ENCODE measurements at places on chromosomes 2 and 18.

DNA sequence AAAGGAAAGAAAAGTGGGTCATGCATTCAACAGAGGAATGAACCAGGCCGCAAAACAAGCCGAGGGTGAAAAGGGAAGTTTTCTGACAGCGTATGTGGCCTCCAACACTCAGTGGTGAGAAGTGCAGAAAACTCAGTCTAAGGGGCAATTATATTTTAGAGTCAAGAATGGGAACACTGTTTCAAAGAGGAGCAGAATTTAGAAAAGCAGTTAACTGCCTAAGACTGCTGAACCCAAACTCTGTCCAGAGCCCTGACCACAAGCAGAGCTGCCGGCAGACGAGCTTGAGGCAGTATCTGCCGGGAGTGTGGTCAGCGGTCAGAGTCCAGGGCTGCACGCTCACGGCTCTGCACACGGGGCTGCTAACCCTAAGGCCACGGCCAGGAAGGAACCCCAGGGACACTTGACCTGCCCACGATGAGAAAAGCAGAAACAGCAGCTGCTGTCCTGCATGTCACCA is 347.0 kb upstream of the ID2 start:
- DNase-seq, result no peak

DNA sequence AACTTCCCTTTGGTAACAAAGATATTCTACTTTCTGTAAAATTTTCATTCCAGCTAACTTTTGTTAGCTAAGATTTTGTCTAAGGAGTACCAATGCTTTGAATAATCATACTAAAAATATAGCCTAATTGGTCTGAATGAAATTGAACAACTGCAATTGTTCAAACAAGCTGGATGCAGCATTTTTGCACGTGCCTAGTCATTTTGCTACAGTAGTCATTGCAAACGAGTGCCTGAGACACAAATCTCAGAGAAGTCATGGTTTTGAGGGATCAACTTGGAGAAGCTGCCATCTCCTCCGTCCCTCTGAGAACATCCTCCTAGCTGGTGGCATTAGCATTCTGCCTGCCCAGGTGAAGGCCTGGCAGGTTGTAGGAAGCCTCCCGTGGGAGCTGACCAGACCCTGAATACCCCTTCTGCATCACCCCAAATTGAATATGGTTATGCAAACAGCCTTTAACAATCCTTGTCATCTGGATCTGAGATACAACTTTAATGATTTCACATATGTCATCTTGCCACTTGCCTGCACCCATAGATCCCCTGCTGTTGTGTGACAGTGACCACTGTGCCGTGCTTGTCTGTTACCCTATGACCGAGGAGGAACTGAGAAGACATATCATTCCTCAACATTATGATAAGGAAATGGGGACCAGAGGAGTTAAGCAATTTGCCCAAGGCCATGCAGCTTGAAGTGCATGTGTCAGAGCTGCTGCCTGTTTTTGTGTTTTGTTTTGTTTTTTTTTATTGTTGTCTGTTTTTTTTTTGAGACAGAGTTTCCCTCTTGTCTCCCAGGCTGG is 29.1 kb upstream of the MGAT4A start:
- DNase-seq, result no peak

- DNase-seq, result no peak
These were observed 257.3 kb upstream of the CXCR4 start for GRCh38 chr2:136375017-136375901.

DNA sequence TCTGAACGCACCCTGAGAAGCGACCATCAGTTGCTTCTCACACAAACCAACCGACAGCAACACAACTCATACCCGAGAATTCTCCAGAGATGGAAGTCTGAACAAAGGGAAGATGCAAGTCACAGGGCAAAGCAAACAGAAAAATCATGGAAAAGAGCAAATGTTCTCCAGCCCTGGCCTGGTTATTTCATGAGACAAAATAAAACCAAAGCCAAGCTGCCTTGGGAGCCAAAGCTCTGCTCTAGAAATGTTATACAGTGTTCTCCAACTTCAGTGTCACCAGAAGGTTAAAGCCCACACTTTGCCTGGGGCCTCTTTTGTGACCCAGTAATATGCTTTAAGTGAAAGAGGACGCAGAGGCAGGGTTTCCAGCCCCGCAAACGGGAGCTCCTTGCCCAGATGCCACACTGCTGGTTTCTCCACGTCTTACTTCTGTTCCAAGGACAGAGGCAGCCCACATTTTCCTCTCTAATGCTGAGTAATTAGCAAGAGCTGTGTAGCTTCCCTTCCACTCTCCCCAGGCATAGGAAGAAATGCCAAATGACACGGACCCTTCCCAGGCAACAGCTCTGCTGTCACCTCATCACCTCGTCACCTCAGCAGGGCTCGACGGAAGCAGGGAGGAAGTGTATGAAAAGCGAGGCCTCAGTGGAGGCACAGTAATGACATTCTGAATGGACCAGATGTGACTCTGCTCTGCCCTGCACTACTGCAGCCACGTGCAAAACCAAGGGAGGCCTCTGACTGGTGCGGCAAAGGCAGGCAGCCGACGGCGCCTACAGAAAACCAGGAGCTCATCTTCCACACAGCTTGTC is 64.7 kb downstream of the FBXO15 start:
- no peak for DNase-seq

DNA sequence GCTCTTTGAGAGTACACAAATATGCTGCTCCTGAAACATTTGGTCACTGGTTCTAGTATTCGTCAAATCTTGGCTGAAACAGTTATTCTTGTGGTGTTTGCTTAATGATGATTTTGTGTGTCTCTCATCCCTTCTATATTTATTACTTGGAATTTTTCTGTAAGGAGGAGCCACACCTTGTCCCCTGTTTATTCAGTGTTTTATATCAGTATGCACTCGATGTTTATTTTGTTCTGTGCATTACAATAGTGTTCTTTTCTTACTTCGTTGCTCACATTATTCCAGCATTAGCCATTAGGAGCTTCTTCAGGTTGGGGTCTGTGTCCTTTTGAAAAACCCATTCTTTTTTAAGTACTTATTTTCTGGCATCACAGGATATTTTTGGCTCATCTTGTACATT is 5.1 kb upstream of the RAMP1 start:
- no peak for DNase-seq

- DNase-seq, result no peak
These were observed 15.5 kb downstream of the SALL3 start for GRCh38 chr18:78994977-78995582.

- DNase-seq, result no peak
These were observed 77.0 kb downstream of the PRKCE start for GRCh38 chr2:45728458-45728942.

DNA sequence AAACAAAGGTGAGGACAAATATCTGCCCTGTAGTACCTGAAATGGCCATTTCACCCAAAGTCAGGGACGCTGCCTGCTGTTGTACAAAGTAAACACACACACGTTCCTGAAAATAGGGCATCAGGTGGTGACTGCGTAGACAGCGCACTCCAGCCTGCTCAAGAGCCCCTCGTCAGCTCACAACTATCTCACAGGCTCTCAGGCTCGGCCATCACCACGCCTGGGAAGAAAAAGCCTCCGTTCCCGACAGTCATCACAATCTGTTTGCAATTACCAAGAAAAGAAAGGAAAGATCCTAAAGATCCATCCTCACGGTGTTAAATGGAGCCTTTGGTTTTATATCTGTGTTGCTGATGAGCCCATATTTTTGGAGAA is 230.2 kb downstream of the ZNF516 start:
- no peak for DNase-seq

DNA sequence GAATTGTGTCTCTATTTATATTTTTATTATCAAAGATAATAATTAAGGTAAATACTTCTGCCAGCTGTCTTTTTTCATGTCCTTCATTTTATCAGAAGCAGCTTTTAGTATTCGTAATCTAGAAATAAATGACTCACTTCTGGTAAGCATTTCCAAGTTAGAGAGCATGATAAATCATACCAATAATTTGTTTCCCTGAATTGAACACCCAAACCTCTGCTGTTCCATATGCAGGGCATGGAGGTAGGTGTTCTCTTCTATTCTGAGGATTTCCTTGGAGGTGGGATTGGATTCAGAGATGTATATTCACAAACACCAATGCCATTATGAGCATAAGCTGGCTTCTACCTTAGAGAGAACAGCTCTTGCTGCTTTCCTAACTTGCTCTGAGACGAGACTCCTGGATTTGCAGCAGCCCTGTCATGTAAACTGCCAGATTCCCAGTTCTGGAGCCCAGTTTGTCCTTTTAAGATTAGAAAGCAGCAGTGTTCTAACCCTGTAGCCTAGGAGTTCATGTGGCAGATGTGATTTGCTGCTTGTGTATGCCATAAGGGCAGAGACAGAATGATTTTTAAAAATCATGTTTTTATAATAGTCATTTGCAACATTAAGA is 47.5 kb downstream of the SKA1 start:
- no peak for DNase-seq

DNA sequence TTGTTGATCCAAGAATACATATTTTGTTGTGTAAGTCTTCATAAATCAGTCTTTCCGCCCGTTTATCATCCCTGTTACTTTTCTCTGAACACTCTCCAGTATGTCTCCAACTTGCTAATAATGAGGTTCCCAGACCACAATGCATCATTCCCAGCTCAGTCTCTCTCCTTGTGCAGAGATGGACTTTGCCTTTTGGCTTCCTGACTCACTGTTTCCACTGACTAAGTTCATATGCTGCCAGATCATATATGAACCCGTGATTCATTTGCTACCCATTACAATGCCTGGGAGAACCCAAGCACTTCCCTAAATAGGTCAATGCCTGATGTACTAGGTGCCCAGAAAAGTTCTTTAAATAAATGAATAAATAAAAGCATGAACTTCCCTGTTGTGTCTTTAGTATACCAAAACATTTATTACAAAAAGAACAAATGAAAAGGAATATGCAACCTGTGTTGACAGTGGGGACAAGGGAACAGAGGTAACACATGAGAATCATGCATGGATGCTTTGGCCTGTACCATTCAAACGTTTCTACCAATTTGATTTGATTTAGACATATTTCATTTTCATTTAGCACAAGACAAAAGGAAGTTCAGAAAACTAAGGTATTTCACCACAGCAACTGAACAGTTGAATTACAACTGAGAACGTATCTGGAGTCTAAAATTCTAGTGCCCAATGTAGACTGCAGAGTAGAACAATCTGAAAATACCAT is 215.4 kb upstream of the HNRNPA3 start:
- no peak for DNase-seq

GRCh38 chr2:112310906-112311305 is 35.5 kb downstream of the ZC3H6 start:
- DNase-seq, result no peak

DNA sequence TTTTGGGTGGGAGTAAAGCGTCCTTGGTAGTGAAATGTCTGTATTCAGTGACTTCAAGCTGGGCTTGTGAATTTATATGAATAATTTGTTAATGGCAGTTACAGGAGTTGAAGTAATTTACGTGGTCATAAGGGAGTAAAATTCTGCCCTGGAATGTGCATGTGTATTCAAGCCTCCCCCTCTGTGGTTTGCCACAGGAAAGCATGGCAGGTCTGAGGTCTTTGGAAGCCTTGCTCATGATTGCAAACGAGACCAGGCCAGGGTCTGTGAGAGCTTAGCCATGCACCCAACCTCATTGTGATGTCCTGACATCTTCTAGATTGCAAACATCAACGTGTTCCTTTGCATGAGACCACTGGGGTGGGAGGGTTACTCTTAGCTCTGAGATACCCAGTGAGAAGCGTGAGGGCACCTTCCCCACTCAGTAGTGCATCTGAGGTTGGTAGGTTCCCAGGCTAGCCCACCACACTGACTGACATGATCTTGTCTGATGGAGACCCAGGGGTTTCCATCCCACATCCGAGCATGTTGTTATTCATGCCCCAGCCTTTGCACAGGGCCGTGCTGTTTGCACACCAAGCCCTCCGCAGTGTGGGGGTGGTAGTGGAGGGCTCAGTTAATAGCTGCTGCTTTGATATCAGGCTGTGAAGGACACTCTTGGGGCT is 216.5 kb downstream of the KLHL29 start:
- DNase-seq, result no peak

GRCh38 chr18:76380791-76381405 is 114.1 kb downstream of the ZNF516 start:
- DNase-seq, result no peak

- DNase-seq, result no peak
These were observed 47.1 kb upstream of the CCDC150 start for GRCh38 chr2:196592331-196592910.

GRCh38 chr18:7066965-7067555 is 50.5 kb downstream of the LAMA1 start:
- no peak for DNase-seq

DNA sequence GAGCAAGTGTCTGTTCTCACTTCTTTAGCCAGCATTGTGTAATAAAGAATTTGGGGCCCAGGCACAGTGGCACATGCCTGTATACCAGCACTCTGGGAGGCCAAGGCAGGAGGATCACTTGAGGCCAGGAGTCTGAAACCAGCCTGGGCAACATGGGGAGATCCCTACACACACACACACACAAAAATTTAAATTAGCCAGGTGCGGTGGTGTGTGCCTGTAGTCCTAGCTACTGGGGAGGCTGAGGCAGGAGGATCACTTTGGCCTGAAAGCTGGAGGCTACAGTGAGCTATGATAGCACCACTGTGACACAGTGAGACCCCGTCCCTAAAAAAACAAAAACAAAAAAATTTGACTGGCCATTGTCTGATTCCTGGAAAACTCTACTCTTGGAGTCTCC is 8.3 kb downstream of the REV1 start:
- no peak for DNase-seq

- DNase-seq, result no peak
These were observed 107.1 kb downstream of the ABCA12 start for GRCh38 chr2:215031321-215031720.

- no peak for DNase-seq
These were observed 149.0 kb upstream of the HDAC4 start for GRCh38 chr2:239549711-239550255.

DNA sequence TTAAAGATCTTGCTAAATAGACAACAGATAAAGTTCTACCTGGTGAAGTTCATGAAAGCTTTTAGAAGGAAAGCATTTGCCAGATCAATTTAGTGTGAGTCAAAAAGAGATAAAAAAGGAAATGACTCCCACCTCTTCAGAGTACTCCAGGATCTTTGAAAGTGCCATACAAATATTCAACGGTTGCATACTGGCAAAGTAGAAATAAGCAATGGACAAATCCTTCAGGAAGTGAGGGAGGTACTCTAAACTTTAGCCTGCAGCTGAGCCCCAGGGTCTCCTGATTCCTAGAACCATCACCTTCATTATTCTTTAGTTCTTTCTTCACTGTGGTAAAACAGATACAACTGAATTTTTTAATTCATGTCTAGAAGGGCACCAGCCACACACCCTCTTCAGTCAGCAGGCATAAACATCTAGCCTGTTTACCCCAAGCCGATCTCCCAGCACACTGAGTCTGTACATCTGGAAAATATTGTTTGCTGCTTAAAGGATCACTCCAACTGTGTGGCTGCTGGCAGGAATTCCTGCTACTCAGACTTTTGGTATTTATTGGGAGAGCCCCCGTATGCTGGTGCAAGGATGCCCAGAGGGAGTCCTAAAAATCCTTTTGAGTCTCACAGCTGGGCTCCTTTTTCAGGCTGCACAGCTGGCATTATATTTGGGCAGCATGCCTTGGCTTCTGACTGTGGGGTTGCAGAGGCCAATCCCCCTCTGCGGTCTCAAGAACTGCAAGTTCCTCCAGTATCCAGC is 72.3 kb upstream of the SESTD1 start:
- no peak for DNase-seq

- DNase-seq, result no peak
These were observed 51.9 kb downstream of the SLC16A14 start for GRCh38 chr2:230016844-230017243.
